ENCODE measurements at places on chromosomes 2 and 18. TPM values are rescaled to one million over a fixed set of nuclear protein-coding genes. Genes with fewer than 3 reads are reported as not detected.

The TBR1 gene
- total RNA-seq: not detected

The SDC1 gene
- not detected for total RNA-seq

DNA sequence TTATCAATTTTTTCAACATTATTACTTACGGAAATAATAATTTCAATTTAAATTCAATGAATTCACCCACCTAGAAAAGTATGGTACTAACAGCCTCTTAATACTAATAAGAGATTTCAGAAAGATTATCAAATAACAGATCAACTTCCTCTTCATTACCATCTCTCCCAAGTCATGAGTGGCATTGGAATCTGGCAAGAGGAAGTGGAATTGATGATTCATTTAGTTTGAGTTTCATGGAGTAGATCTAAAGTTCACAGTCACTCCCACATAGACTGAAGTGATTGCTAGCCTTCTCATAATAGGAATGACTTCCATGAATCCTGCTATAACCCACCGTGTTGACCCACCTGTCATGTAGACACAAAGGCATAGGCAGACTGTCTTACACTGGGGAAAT lies 77.7 kb upstream of the WDR75 start:
- no peak for DNase-seq
- no peak overlapping the region for H3K27ac ChIP-seq
- H3K4me3 ChIP-seq: no peak overlapping the region

DNA sequence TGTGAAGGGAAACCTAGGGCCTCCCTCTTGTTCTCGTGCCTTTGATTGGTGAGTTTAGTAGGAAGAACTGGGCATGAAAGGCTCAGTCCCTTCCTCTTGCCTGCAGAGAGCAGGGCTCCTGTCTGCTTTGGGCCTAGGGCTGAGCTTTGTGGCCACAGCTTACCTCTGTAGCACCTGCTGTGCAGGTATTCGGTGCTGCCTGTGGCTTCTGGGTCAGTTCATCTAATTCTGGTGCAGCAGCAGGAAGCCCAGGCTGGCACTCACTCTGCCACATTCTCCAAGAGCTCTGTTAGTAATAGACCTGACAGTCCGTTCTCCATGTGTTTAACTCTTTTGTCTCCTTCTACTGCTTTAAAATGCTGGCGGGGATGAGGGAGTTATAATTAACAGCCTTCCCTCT lies 96.5 kb downstream of the DLGAP1 start:
- H3K27me3 ChIP-seq: no peaks in the 10 kb centered on the region
- peaks cover 14% of the 10 kb centered on the region for H3K36me3 ChIP-seq
- no peak overlapping the region for H3K4me3 ChIP-seq
- H3K4me1 ChIP-seq: no peaks in the 10 kb centered on the region

DNA sequence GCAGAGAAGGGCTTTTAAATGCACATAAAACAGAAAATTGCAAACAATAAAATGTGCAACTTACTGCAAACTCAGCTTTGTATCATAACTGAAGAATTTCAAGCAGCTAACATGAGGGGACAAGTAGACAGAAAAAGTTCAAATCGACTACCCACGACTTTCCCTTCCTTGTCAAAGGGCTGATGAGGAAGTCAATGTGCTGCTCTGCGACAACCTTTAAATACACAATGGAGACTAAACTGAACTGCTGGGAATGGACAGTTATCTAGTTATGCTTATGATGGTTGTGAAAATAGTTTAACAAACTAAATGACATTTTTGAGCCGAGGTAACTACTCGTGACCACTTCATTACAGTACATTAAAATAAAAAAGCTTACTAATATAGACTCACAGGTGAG lies 84.1 kb downstream of the INO80D start:
- no peaks in the 10 kb centered on the region for H3K27me3 ChIP-seq
- H3K4me1 ChIP-seq: peaks cover 16% of the 10 kb centered on the region
- peaks cover 22% of the 10 kb centered on the region for H3K36me3 ChIP-seq
- no peak overlapping the region for H3K27ac ChIP-seq
- no peak overlapping the region for H3K4me3 ChIP-seq

GRCh38 chr18:28040716-28041115 lies 136.2 kb downstream of the CDH2 start:
- no peak for DNase-seq
- no peaks in the 10 kb centered on the region for H3K36me3 ChIP-seq
- H3K4me3 ChIP-seq: no peak overlapping the region
- no peak overlapping the region for H3K27ac ChIP-seq

- no peak overlapping the region for H3K4me3 ChIP-seq
- no peaks in the 10 kb centered on the region for H3K4me1 ChIP-seq
- DNase-seq: no peak
- peaks cover 19% of the 10 kb centered on the region for H3K27me3 ChIP-seq
Measured at GRCh38 chr2:210199854-210200253, 25.4 kb downstream of the ACADL start.

- no peak for DNase-seq
- H3K27me3 ChIP-seq: no peaks in the 10 kb centered on the region
- H3K4me3 ChIP-seq: no peak overlapping the region
- H3K27ac ChIP-seq: peak overlapping the region; percentile 21
Measured at GRCh38 chr2:46064396-46064795, 232.8 kb upstream of the EPAS1 start.

DNA sequence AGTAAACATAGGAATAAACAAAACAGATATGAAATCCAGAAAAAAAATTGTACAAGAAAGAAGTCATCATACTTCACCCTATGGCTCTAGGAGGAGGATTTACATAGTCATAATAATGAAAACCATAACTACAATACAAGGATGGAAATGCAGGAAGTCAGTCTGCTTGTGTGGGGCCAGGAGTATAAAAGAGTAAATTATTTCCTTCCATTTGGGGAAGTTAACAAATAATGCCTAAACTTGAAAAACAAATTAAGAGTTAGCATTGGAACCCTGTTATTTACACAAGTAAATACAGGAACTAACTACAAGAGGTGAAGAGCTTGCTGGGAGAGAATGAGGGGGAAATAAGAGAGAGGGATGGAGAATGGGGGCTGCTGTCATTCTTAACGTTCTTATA lies 15.4 kb downstream of the TMEM163 start:
- DNase-seq: no peak
- no peak overlapping the region for H3K4me3 ChIP-seq
- no peak overlapping the region for H3K27ac ChIP-seq
- peaks cover 26% of the 10 kb centered on the region for H3K4me1 ChIP-seq

- no peak overlapping the region for H3K4me3 ChIP-seq
- no peak for DNase-seq
- H3K27ac ChIP-seq: no peak overlapping the region
- no peaks in the 10 kb centered on the region for H3K36me3 ChIP-seq
- no peaks in the 10 kb centered on the region for H3K4me1 ChIP-seq
- H3K27me3 ChIP-seq: no peaks in the 10 kb centered on the region
Measured at GRCh38 chr2:42367835-42368234, 6.8 kb upstream of the COX7A2L start.

- H3K27ac ChIP-seq: no peak overlapping the region
- no peak for DNase-seq
- peaks cover 4% of the 10 kb centered on the region for H3K27me3 ChIP-seq
- H3K4me1 ChIP-seq: peaks cover 6% of the 10 kb centered on the region
- no peak overlapping the region for H3K4me3 ChIP-seq
Measured at GRCh38 chr18:70627182-70627802, 338.4 kb downstream of the SOCS6 start.

DNA sequence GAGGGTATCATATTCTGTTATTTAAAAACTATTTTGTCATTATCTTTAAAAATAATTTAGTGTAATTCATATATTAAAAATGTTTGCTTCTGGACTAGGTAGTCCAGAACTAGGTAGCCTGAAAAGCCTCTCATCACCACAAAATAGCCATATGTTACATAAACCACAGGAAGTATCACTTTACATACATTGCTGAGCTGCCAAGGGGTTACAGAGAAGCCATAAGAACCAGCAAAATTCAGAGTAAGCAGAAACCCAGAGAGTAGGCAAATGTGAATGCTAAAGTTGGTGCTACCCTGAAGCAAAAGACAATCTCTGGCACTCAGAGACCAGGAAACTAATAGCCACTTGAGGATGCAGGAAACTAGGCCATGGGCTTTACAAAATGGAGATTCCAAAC lies 60.9 kb downstream of the LOXHD1 start:
- no peaks in the 10 kb centered on the region for H3K36me3 ChIP-seq
- peaks cover 11% of the 10 kb centered on the region for H3K4me1 ChIP-seq
- no peak overlapping the region for H3K27ac ChIP-seq
- H3K4me3 ChIP-seq: no peak overlapping the region
- no peak for DNase-seq
- peaks cover 14% of the 10 kb centered on the region for H3K27me3 ChIP-seq

DNA sequence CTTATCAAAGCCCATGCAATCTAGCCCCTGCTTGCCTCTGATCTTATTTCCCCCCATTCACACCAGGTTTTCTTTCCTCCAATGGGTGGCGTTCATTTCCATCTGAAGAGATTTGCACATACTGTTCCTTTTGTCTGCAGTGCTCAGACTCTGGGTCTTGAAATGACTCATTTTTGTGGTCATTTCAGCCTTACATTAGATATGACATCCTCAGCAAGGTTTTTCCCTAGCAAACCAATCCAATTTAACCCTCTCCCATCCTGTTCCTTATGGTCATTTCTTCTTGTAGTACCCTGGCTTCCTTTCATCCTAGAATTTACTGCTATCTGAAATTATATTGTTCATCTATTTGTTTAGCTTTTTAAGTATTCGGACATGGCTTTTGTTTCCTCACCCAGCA lies 42.5 kb upstream of the SCN1A start:
- H3K27me3 ChIP-seq: no peaks in the 10 kb centered on the region
- H3K4me1 ChIP-seq: no peaks in the 10 kb centered on the region
- no peak overlapping the region for H3K27ac ChIP-seq

DNA sequence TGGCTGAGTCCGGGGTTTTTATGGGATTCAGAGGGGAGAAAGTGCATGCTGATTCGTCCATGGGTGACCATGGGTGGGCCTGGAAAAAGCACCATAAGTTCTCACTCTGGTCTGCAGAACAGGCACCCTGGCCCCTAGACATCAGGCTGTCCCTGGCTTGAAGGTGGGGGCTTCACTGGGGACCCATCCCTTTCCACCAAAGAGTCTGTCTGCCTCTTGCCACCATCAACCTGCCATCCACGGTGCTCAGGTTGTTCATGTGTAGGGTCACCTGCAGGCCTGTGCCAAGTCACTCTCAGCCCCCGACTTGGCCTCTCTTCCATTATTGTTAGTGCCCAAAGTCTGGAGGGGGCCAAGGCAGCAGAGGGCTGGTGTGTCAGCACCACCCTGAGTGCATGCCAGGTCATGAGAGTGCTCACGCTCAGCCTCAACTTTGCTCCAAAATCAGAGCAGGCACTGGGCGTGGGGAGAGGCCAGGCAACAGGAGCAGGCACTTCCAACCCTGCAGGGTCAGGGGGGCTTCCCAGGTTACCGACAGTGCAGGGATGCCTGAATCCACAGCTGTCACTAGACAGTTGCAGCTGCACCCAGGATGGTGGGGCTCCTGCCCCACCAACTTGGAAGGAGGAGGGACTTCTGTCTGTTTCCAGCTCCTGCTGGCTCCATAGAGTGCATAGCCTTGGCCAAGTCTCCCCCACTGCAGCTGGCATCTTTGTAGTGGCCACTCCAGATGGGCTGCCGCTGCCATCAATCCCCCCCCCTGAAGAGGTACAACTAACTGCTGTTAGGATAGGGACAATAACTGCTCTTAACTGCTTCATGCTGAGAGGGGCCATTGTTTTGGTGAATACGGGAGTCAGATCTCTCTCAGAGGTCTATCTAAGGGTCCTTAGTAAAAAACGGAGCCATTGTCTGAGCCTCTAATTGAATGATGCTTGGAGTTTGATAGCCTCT lies 209.3 kb downstream of the AKAIN1 start:
- H3K27ac ChIP-seq: no peak overlapping the region
- no peak overlapping the region for H3K4me3 ChIP-seq
- H3K36me3 ChIP-seq: peaks cover 4% of the 10 kb centered on the region
- H3K27me3 ChIP-seq: no peaks in the 10 kb centered on the region

DNA sequence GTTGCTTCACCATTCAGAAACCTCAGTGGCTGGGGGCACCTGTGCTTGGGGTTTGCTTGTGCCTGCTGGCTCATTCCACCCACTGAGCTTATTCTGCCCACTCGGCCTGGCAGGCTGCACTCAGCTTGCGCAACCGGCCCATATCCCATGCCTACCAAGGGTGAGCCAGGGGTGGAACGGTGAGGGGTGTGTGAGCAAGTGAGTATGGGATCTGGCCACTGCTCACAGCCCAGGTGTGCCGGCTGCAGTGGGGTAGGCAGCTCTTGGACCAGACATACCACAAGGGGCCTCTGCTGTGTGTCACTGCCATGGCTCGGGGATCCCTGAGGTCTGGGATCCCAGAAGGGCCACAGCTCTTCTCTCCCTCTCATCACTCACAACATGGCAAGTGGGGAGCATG lies 1000.5 kb upstream of the CRIM1 start:
- H3K36me3 ChIP-seq: no peaks in the 10 kb centered on the region
- DNase-seq: no peak
- no peaks in the 10 kb centered on the region for H3K27me3 ChIP-seq
- no peaks in the 10 kb centered on the region for H3K4me1 ChIP-seq

GRCh38 chr2:128600581-128601297 lies 282.1 kb upstream of the HS6ST1 start:
- DNase-seq: no peak
- no peak overlapping the region for H3K4me3 ChIP-seq
- H3K36me3 ChIP-seq: no peaks in the 10 kb centered on the region
- no peaks in the 10 kb centered on the region for H3K4me1 ChIP-seq

GRCh38 chr2:26982102-26982742 lies 11.8 kb downstream of the MAPRE3 start:
- H3K27me3 ChIP-seq: peaks cover 6% of the 10 kb centered on the region
- H3K36me3 ChIP-seq: no peaks in the 10 kb centered on the region
- H3K4me1 ChIP-seq: no peaks in the 10 kb centered on the region
- H3K4me3 ChIP-seq: no peak overlapping the region
- no peak overlapping the region for H3K27ac ChIP-seq

DNA sequence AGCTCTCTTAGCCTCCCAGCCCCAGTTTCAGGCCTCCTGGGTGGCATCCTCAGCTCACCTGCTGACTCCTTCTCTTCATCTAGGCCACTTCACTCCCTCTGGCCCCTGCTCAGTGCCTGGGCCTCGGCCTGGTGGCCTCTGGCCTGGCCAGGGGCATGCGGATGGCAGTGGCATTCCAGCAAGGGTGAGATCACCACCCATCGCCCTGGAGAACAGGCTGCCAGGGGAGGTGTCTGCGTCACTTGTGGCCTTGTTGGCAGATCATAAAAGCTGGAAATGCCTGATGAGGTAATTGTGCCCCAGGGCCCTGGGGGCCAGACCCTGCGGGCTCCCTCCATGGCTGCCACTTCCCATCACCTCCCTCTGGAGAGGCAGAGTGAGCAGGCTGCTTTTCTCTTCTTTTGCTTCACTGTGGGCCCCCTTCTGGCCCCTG lies 72.5 kb upstream of the SMAD2 start:
- no peak for DNase-seq
- H3K27me3 ChIP-seq: no peaks in the 10 kb centered on the region
- no peak overlapping the region for H3K4me3 ChIP-seq
- no peaks in the 10 kb centered on the region for H3K36me3 ChIP-seq

- no peaks in the 10 kb centered on the region for H3K4me1 ChIP-seq
- H3K4me3 ChIP-seq: no peak overlapping the region
- no peak for DNase-seq
- H3K27ac ChIP-seq: no peak overlapping the region
- H3K36me3 ChIP-seq: no peaks in the 10 kb centered on the region
Measured at GRCh38 chr2:33107690-33108482, 161.1 kb downstream of the LTBP1 start.

All from natural killer cell treated with Interleukin-12 subunit alpha and Interleukin-12 subunit beta and Interleukin-15 and Interleukin-18, amount 100 ng/mL, for 72 hours (primary cell).